ENCODE measurements at places on chromosomes 1 and 21.
A peak's percentile ranks its signal among the peaks of the same experiment; 100 is the strongest.

DNA sequence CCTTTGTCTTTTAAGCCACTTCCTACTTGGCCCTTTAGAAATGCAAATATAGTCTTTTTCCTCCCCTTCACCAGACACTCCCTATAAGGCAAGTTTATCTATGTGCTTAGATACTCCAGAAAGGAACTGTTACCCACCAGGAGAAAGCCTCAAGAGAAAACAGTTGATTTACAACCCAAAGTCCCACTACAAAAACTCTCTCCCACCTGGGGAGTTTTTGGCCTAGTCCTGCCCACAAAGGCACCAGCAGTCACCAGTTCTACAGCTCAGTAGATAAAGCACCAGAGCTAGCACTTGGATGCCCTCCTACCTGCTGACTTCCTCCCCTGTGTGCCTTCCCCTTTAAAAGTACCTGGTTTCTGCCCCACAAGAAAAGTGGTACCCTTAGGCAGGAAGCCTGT is 27.7 kb upstream of the HAO2 start:
- no peak overlapping the region for H3K4me3 ChIP-seq
- H3K36me3 ChIP-seq: no peaks in the 10 kb centered on the region
- no peaks in the 10 kb centered on the region for H3K4me1 ChIP-seq
- no peak overlapping the region for H3K27ac ChIP-seq
- peaks cover 14% of the 10 kb centered on the region for H3K27me3 ChIP-seq
- DNase-seq: no peak

- no peaks in the 10 kb centered on the region for H3K4me1 ChIP-seq
- H3K27ac ChIP-seq: no peak overlapping the region
- H3K36me3 ChIP-seq: no peaks in the 10 kb centered on the region
- peak; percentile 22 for DNase-seq
Measured at GRCh38 chr1:93474321-93474720, 26.4 kb downstream of the FNBP1L start.

GRCh38 chr21:42040411-42041180 is 30.4 kb upstream of the ZBTB21 start:
- peaks cover 6% of the 10 kb centered on the region for H3K27me3 ChIP-seq
- no peaks in the 10 kb centered on the region for H3K36me3 ChIP-seq
- H3K4me1 ChIP-seq: no peaks in the 10 kb centered on the region
- H3K4me3 ChIP-seq: no peak overlapping the region
- no peak for DNase-seq
- H3K27ac ChIP-seq: no peak overlapping the region

DNA sequence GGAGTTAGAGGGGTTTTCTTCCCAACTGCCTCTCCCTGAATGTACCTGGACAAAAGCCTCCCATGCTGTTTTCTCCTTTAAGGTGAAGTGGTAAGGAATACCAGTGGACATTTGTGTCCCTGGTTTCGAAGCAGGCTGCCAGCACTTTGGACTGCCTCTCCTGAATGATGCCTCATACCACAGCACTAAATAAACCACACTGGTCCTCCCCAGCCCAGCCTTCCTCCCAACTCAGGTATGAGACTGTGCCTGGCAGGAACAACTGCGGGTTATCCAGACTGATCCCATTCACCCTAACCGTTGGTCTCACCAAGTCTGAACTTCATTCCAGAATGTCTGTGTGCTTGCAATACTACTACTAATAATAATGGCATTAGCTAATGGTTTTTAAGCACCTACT is 9.3 kb downstream of the COQ8A start:
- no peak overlapping the region for H3K4me3 ChIP-seq
- no peaks in the 10 kb centered on the region for H3K27me3 ChIP-seq
- no peak for DNase-seq
- no peak overlapping the region for H3K27ac ChIP-seq
- H3K36me3 ChIP-seq: no peaks in the 10 kb centered on the region

GRCh38 chr1:114289824-114290223 is 136.2 kb upstream of the SYT6 start:
- H3K27me3 ChIP-seq: no peaks in the 10 kb centered on the region

GRCh38 chr1:65503427-65503826 is 83.0 kb downstream of the LEPR start:
- H3K4me3 ChIP-seq: no peak overlapping the region
- no peak for DNase-seq
- peaks cover 2% of the 10 kb centered on the region for H3K27me3 ChIP-seq

GRCh38 chr1:10932088-10932487 is 80.4 kb upstream of the TARDBP start:
- peak; percentile 75 for DNase-seq
- peaks cover 3% of the 10 kb centered on the region for H3K36me3 ChIP-seq
- H3K4me3 ChIP-seq: no peak overlapping the region
- H3K27me3 ChIP-seq: peaks cover 22% of the 10 kb centered on the region
- peak overlapping the region; percentile 5 for H3K27ac ChIP-seq

DNA sequence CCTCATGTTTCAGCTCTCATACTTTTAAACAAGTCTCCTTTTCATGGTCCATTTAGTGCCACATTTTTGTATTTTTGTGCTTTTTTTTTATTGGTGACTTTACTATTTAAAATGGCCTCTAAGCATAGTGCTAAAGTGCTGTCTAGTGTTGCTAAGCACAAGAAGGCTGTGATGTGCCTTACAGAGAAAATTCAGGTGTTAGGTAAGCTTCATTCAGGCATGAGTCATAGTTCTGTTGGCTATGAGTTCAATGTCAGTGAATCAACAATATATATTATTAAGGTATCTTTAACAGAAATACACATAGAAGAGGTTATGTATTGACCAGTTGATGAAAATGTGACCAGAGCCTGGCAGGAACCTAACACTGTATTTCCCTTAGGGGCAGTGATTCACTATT is 12.8 kb upstream of the FUBP1 start:
- no peak overlapping the region for H3K27ac ChIP-seq
- H3K4me3 ChIP-seq: no peak overlapping the region
- peaks cover 14% of the 10 kb centered on the region for H3K4me1 ChIP-seq
- peaks cover 13% of the 10 kb centered on the region for H3K36me3 ChIP-seq
- no peak for DNase-seq

GRCh38 chr1:68777851-68778250 is 281.0 kb upstream of the DEPDC1 start:
- no peaks in the 10 kb centered on the region for H3K36me3 ChIP-seq
- H3K4me3 ChIP-seq: no peak overlapping the region
